Progenitor cell of endocrine pancreas (in vitro differentiated cells): ENCODE measurements at places on chromosomes 6 and 20. TPM values are rescaled to one million over a fixed set of nuclear protein-coding genes. Genes with fewer than 3 reads are reported as not detected.

Gene BMP7
- 28.4 and 35.4 TPM in 2 replicates for total RNA-seq

Gene EFCAB8
- 0.29 and 0.91 TPM in 2 replicates for total RNA-seq

Gene ZCCHC3
- 30.5 and 31.2 TPM in 2 replicates for total RNA-seq

Gene XKR7
- total RNA-seq, result 2.4 and 2.7 TPM in 2 replicates

Gene VARS1
- 85.6 and 92.6 TPM in 2 replicates for total RNA-seq

Gene CPNE5
- total RNA-seq, result 0.16 and 0.24 TPM in 2 replicates

Gene HSPA1L
- total RNA-seq, result 2.4 and 2.5 TPM in 2 replicates

Gene ARMH2
- total RNA-seq, result not detected in 2 replicates

DNA sequence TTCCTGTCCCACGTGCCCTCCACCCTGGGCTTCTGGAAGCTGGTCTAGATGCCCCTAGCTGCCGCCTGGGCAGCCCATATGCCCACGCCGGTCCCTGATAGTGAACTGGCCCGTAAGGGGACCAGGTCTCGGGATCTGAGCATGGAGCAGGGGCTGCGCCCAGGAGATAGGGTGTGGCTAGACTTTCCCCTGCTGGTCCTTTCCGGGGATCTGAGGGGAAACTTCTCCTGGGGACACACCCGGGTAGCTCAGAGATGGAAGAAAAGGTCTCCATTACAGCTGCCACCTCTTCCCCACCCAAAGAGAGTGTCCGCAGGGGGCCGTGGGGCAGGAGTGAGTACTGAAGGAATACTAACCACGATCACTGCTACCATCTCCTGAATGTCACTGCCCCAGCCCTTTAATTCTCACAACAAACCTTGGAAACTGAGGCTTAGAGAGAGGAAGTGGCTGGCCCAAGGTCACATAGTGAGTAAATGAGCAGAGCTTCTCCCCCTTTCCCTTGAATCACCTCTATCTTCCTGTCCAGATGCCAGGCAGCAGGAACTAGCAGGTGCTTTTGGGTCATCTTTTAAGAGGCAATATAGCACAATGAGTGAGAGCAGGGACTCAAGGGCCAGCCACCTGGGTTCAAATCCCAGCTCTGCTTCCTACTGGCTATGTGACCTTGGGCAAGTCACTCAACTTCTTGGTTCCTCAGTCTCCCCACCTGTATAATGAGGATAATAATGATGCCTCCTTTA lies 11.8 kb upstream of the CCN5 start:
- peaks cover 2% of the 10 kb centered on the region for H3K4me1 ChIP-seq
- H3K36me3 ChIP-seq, result no peaks in the 10 kb centered on the region
- H3K27me3 ChIP-seq, result peaks cover 8% of the 10 kb centered on the region
- H3K4me3 ChIP-seq, result no peak overlapping the region
- no peak for DNase-seq

DNA sequence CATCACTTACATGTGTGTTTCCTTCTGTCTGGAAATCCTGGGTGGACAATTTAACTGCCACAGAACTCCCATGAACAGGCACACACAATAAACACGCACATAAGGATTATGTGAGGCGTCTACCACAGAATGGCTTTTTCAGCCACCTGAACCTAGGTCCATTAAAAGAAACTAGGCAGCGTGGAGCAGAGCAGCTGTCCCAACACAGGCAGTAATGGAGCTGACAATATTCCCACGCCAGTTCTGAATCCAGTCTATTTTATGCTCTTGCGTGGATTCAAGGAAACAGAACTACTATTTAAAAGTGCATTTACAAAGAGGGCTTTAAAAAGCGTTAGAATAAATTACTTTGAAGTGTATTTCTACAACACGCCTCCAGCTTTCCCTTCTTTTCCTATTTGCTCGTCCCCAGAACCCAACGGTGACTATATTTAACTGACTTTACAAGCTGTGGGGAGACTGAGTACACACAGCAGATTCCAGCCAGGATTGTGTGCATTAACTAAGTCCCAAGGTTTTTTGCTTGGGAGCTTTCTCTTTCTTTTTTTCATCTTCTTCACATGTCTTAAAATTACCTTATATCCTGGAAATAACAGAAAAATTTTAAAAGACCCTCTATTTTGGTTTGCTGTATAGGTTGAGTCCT lies 95.9 kb downstream of the GMDS start:
- no peak overlapping the region for H3K4me3 ChIP-seq
- no peaks in the 10 kb centered on the region for H3K4me1 ChIP-seq
- no peak overlapping the region for H3K27ac ChIP-seq

GRCh38 chr6:14231071-14231483 lies 113.5 kb downstream of the CD83 start:
- H3K4me1 ChIP-seq, result peaks cover 7% of the 10 kb centered on the region
- H3K4me3 ChIP-seq, result no peak overlapping the region
- peaks cover 7% of the 10 kb centered on the region for H3K27me3 ChIP-seq
- H3K36me3 ChIP-seq, result no peaks in the 10 kb centered on the region
- H3K27ac ChIP-seq, result no peak overlapping the region

DNA sequence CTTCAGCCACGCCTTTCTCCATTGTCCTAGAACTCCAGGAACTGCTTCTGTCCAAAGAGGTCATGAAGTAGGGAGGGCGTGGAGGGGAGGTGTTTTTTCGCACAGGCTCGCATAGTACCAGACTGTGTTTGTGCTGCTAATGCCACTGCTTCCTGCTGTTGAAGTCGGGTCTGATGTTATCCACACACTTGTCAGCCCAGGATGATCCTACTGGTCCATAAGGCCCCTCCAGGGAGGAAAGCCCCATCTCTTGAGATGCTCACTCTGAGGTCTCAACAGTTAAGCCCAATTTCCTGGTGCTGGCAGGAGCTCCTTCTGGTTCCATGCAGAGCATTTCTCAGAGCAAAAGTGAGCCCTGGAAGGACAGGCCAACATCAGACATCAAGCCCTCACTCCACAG lies 65.6 kb downstream of the C6orf118 start:
- no peak for DNase-seq
- no peak overlapping the region for H3K4me3 ChIP-seq
- no peaks in the 10 kb centered on the region for H3K36me3 ChIP-seq
- H3K27me3 ChIP-seq, result no peaks in the 10 kb centered on the region
- no peak overlapping the region for H3K27ac ChIP-seq
- no peaks in the 10 kb centered on the region for H3K4me1 ChIP-seq

DNA sequence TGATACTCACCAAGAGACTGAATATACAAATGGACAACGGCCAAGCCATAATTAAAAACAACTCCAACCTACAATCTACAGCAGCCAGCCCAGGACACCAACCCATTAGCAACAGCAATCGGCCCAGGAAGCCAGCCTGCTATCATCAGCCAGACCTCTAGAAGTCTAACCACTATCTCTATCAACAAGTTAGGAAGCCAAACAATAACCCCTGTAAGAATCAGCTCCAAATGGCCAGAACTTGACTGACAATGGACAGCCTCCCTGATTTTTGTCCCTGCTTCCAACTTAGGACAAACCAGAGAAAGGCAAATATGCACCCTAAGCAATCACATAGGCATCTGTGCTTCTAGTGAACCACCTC lies 511.8 kb upstream of the JARID2 start:
- peaks cover 16% of the 10 kb centered on the region for H3K4me1 ChIP-seq
- no peak for DNase-seq
- H3K27ac ChIP-seq, result no peak overlapping the region
- no peak overlapping the region for H3K4me3 ChIP-seq
- no peaks in the 10 kb centered on the region for H3K27me3 ChIP-seq

- H3K4me3 ChIP-seq, result no peak overlapping the region
- no peak overlapping the region for H3K27ac ChIP-seq
- H3K27me3 ChIP-seq, result peaks cover 4% of the 10 kb centered on the region
These were observed 61.2 kb downstream of the EYA2 start for GRCh38 chr20:46955601-46956556.

GRCh38 chr6:130453230-130453629 lies 87.4 kb downstream of the TMEM200A start:
- H3K27ac ChIP-seq, result no peak overlapping the region
- no peak for DNase-seq
- no peaks in the 10 kb centered on the region for H3K4me1 ChIP-seq
- no peaks in the 10 kb centered on the region for H3K36me3 ChIP-seq

DNA sequence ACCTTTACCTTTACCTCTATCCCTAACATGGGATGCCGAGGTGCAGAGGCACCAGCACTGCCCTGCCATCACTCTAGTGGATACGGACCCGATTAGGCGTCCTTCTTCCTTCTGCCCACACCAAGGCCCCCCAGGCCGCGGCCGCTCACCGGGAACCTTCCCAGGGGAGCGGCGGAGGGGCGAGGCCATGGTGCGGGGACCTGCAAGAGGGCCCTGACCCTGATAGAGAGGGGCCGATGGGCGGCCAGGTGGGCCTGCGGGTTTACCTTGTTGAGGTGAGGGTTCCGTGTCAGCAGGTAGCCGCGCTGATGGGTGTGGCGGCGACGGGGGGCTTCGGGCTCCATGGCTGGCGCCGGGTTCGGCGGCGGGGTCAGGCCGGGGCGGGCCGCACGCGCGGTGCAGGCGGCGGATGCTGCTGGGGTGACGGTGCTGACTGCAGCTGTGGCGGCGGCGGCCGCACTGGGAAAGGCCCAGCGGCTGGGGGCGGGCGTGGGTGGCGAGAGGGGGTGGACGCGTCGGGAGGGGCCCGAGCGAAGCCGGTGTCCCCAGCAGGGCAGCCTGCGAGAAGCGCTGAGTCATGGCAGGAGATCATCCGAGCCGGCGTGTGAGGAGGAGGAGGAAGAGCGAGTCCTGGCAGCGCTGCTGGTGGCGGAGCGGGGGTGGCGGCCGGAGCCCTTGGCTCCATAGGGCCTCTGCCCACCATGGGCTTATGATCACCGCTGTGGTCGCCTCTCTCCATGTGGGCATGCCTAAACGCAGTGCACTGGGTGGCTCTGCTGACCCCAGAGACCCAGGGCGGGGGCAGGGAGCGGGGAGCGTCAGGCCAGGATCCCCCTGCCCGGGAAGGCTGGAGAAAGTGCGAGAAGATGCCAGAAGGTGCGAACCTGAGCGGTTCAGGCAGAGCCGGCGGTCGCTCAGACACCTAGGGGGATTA lies at the start of gene ME1:
ME1 (minus strand) TSS at position 441 of the 934 bp plus-strand sequence; CDS start at position 344, 97 bp downstream.
- peak; percentile 52 for DNase-seq
- no peaks in the 10 kb centered on the region for H3K27me3 ChIP-seq
- H3K4me1 ChIP-seq, result peaks cover 12% of the 10 kb centered on the region
- peak within 1 kb of the TSS; percentile 96 for H3K27ac ChIP-seq
- peak within 1 kb of the TSS; percentile 80 for H3K4me3 ChIP-seq
- H3K36me3 ChIP-seq, result peaks cover 4% of the 10 kb centered on the region

DNA sequence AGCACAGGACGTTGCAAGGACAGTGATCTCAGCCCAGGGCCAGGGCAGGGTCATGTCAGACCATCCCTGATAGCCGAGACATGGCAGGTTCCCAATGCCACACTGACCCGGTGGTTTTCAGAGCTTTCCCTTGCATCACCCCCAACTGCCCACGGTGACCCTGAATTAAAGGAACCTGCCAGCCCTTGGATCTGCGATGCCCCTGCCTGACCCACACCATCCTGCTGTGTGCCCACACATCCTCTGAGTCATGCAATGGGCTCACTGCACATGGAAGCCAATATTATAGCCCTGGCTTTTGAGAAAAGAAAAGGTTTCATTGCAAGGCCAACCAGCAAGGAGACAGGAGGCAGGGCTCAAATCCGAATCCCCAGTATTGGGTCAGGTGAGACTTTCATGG lies 132.6 kb upstream of the CST7 start:
- H3K27me3 ChIP-seq, result peaks cover 9% of the 10 kb centered on the region
- no peaks in the 10 kb centered on the region for H3K36me3 ChIP-seq
- H3K4me3 ChIP-seq, result no peak overlapping the region
- no peak for DNase-seq

DNA sequence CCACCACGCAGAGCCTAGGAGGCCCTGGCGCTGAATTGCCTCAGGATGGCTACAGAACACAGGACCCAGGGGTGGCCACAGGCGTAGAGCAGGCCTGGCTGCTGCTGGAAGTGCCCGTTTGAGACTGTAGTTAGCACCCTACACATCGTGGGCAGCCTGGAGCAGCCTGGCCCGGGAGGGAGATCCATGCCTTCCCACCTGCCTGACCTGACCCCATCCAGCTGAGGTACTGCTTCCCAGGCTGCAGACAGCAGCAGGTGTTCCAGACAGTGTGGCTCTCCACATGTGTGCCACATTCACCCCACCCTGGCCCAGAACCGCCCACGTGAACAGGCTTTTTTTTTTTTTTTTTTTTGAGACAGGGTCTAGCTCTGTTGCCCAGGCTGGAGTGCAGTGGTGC lies 20.9 kb upstream of the MAP1LC3A start:
- peaks cover 49% of the 10 kb centered on the region for H3K36me3 ChIP-seq
- no peak for DNase-seq
- H3K27ac ChIP-seq, result no peak overlapping the region
- H3K4me1 ChIP-seq, result no peaks in the 10 kb centered on the region
- H3K27me3 ChIP-seq, result no peaks in the 10 kb centered on the region

- H3K4me1 ChIP-seq, result peaks cover 4% of the 10 kb centered on the region
- H3K27me3 ChIP-seq, result no peaks in the 10 kb centered on the region
- no peak overlapping the region for H3K4me3 ChIP-seq
- no peak for DNase-seq
- H3K27ac ChIP-seq, result peak overlapping the region; percentile 8
These were observed 6.0 kb downstream of the PCMT1 start for GRCh38 chr6:149755300-149756260.

DNA sequence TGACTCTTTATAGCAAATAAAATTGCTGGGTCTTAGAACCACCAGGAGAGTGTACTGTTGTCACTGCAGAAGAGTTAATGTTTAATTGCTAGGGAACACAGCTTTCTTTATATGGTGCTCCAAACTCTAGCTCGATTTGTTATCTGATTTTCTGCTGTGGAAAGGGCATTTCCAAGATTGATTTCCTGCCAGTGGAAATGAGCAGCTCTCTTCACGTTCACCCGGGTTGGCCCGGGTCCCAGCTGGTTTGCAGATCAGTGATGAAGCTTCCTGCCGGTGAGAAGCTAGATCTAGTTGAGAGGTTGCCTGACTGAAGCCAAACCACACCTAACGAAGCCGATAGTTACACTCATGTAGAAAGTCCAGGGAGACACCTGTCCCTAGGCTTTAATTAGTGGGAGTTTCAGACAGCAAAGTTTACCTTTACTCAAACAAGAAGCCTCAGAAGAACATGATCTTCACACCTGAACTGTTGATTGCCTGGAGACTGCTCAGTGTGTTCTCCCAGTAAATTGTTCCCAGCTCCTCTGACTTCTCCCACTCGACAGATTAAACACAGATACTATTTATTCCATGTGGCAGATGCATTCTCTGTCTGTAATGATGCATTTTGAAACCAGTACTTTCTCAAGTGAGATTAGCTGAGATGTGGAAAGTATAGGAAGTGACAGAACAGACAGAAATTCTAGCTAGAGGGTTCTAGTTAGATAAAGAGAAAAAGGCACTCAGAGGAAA lies 27.8 kb downstream of the PAQR8 start:
- peaks cover 28% of the 10 kb centered on the region for H3K4me1 ChIP-seq
- H3K36me3 ChIP-seq, result peaks cover 15% of the 10 kb centered on the region
- peak overlapping the region; percentile 95 for H3K27ac ChIP-seq
- no peak for DNase-seq

- H3K27ac ChIP-seq, result no peak overlapping the region
- no peaks in the 10 kb centered on the region for H3K4me1 ChIP-seq
- H3K4me3 ChIP-seq, result no peak overlapping the region
- no peaks in the 10 kb centered on the region for H3K27me3 ChIP-seq
- no peak for DNase-seq
These were observed 12.8 kb downstream of the MYLK4 start for GRCh38 chr6:2737885-2738284.
